ENCODE measurements at places on chromosomes 5 and 9.

- no peak for DNase-seq
Measured at GRCh38 chr9:127809540-127810377, 7.1 kb downstream of the FPGS start.

- no peak for DNase-seq
Measured at GRCh38 chr5:111945535-111945934, 188.5 kb upstream of the NREP start.

DNA sequence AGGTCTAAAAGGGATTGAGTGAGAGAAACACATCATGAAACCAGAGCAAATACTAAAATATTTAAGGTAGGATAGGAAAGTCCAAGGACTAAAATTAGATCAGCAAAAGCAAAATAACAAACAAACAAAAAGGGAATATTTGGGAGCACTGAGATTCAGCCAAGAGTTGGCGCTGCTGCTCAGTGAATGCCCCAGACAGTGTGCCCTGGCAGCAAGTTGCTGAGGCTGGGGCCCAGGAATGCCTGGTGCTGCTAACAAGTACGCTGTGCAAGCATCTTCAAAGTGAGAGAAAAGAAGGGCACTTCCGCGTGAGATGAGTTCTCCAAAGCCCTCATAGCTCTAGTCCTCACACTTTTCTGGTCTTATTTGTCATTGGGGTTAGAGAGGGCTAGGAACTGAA lies 603.3 kb downstream of the EFNA5 start:
- DNase-seq: no peak

DNA sequence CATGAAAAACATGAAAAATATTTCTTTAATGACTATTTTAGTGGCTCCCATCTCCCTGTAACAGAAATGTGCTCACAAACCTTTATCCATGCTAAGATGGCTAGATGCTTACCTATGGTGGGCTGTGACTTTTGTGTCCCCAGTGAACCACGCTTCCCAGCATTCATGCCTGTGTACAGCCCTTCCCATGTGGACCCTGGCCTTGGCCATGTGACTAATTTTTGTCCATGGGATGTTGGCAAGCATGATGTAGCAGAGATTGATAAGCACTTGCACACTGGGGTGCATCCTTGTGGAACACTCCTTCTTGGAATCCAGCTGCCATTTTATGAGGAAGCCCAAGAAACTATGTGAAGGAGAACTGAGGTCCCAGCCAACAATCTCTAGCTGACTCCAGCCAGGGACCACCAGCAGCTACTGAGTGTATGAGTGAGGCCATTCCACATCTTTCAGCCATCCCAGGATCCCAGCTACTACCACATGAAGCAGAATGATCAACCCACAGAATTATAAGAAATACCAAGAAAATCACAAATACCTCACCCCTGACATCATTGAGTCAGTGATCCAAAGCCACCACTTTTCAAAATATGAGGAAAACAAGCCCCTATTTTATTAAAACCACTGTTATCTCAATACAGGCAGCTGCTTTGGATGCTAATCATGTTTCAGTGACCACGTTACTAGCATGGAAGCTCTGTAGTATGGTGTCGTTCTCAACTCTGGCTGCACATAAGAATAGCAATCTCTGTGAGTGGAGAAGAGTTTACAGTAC lies 16.1 kb upstream of the RAI14 start:
- DNase-seq: no peak

GRCh38 chr5:138470322-138471051 lies 5.2 kb downstream of the EGR1 start:
- no peak for DNase-seq

DNA sequence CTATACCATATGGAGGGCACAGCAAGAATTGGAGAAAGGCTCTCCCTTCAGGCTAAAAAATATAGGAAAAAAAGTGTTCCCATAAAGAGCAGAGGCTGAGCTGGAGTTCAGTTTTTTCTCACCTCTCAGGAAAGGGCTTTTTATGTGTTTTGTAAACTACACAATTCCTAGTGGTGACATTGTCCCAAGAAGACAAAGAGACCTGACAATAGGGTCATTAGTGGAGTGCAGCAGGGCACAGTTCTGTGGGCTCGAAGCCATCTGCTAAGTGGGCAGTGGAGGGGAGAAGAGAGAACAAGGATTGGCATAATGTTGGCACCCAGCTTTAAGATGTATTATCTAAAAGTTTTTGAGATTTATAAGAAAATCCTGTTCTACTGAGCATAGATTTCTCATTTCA lies 162.5 kb downstream of the HCN1 start:
- no peak for DNase-seq

DNA sequence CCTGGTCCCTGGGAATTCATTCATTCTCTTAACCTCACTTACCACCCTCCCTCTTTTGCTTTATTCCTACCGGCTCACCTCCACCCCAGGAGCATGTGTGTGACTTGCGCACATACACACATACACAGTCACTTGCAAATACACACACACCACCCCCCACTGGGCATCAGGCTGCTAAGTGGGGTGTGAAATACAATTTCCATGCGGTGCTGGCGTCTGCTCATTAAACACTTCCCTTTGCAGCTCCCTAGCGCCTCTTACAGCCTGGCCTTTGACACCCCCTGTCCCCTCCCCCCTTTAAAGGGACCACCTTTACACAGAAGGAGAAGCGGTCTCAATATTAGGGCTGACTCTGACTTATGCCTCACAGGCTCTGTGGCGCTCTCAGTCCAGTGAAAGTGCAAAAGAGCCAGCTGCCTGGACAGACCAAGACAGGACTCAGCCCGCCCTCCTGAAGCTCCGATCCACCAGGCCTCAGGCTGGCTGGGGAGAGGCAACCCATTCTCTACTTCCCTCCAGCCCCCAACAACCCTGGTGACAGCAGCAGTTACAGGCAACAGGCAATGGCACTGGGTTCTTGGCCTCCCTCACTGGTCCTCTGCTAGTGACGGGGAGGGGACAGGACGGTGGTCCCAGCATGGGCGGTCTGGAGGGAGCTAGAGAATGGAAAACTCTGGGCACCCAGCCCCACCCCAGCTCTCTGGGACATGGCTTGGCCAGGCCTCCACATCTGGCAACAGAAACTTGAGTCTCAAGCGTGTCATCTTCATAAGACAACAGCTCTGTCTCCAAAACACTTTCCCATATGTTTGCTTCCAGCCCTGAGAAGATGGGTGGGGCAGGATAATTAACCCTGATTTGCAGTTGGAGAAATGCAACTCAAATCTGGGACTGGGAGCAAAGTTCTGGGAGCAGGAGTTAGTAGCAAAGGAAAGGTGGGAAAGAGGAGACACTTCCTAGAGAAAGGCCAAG lies 12.0 kb downstream of the ENHO start:
- DNase-seq: no peak

DNA sequence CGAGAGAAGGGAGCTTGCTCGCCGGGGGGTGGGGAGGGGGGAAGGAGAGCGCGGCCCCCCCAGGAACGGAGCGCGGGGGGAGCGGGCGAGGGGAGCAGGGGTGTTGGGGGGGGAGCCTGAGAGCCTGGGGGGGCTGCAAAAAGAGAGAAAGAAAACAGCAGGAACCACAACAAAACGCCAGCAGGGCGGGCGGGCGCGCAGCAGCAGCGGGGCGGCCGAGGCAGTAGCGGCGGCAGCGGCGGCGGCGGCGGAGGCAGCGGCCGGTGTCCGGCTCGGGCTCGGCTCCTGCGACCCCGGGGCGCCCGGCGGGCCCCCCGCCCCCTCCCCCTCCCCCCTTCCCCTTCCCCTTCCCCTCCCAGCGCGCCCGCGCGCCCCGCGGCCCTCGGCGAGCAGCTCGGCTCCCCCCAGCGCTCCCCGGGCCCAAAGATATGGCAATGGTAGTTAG lies 1.6 kb downstream of the NR2F1 start:
- DNase-seq: no peak

- no peak for DNase-seq
Measured at GRCh38 chr5:10625700-10626472, 62.0 kb downstream of the ANKRD33B start.

DNA sequence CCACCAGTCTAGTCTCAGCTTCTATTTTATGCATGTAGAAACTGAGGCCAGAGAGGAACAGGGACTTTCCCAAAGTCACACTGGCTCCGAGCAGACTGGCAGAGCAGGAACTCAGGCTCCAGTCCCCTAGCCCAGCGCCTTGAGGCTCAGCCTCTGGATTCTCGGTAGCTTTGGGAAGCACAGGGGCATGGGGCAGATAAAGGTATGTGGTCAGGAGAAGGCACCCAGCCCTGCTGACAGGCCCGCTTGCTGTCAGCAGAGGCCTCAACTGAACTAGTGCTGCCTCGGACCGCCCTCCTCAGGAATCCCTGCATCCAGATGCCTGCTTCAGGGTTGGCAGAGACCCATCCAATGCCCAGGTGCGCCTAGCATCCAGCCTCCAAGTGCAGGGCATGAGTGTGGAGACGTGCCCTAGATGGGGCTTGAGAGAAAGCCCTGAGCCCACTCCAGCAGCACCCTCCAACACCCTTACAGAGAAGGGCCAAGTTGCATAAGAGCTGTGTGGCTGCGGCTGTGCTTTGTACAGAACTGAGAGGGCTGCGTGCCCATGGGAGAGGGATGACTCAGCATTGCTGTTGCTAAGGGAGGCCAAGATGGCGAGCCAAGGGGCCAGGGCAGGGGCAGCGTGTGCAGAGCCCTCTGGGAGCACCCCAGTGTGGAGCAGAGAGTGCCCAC lies 168.6 kb downstream of the MACROH2A1 start:
- no peak for DNase-seq

- no peak for DNase-seq
Measured at GRCh38 chr9:112502175-112502946, 15.7 kb downstream of the KIAA1958 start.

GRCh38 chr5:66850354-66851075 lies 254.3 kb downstream of the MAST4 start:
- DNase-seq: no peak

- DNase-seq: no peak
Measured at GRCh38 chr9:113593682-113594281, 130.3 kb downstream of the RGS3 start.

GRCh38 chr5:150184990-150185912 lies 4.6 kb upstream of the SLC6A7 start:
- no peak for DNase-seq

GRCh38 chr5:6784481-6784880 lies 71.2 kb downstream of the TENT4A start:
- DNase-seq: no peak

GRCh38 chr5:56814361-56814962 lies 887 bp upstream of the MAP3K1 start:
- DNase-seq: no peak

GRCh38 chr9:126317513-126317912 lies 9.1 kb upstream of the MVB12B start:
- DNase-seq: no peak

DNA sequence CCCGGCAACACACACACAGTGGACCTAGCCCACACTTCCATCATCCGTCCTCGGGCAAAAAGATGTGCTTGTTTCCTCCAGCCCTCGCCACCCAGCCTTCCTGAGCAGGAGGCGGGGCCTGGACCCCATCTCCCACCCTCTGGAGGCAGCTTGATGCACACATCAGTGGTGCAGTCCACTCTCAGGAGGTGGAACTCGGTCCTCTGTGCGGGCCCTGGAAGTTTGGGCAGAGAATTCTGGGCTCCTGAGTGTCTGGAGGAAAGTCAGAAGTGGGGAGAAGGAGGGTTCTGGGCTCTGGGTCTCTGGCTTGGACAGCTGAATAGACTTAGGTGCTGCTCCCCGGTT lies 54.0 kb upstream of the NEURL1B start:
- DNase-seq: no peak

GRCh38 chr5:57082441-57083067 lies 91.3 kb upstream of the GPBP1 start:
- no peak for DNase-seq

GRCh38 chr9:124381170-124381945 lies 33.9 kb downstream of the PSMB7 start:
- DNase-seq: no peak

DNA sequence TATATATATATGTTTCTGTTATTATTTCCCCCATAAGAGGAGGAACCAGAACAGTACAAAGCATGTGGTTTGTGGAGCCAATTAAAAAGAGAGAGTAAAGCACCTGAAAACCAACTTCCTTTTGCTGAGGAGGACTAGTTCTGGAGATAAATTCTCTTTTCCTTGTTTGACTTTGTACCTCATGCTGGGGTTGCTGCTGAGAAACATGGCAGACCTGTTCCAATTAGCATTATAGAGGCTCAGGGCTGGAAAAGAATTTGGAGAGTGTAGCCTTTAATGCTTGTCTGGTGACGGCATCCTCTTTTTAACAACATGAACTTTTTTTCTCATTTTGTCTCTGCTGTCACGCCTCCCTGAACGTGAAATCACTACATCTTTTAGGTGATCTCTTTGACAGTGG lies 32.8 kb upstream of the NMUR2 start:
- DNase-seq: no peak

GRCh38 chr5:134784946-134785620 lies 26.5 kb downstream of the DDX46 start:
- DNase-seq: no peak

DNA sequence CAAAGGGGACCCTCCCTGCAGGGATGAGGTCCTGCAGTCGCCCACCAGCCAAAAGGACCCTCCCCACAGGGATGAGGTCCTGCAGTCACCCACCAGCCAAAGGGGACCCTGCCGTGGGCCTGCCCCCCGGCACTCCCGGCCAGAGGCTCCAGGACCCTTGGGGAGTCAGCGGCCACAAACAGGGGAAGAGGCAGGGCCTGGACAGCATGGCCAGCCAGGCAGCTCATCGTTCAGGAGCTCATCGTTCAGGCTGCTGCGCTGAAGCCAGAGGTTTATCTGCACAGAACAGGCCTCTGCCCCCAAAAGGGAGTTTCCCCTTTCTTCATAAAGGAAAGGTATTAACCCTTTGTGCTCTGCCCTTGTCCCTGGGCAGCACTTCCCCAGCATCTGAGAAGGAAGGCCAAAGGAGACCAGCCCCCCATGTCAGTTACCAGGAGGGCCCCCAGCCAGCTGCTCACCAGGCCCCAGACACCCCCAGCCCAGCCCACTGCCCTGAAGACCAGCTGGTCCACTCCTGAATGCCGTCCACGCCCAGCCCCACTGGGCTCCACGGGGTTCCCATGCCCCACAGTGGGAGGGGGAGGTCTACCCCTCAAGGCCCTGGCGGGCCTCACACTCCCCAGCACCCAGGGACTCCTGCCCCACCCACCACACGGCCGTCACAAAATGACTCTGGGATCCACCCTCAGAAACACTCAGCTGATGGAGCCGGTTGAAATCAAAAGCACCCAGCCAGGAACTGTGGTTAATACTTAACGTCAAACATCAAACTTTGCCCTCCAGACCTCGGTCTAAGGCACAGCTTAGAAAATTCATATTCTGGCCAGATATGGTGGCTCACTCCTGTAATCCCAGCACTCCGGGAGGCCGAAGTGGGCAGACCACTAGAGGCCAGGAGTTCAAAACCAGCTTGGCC lies 6.3 kb downstream of the SLC12A7 start:
- DNase-seq: peak; percentile 48

All from stimulated activated CD4-positive, alpha-beta T cell treated with anti-CD3 and anti-CD28 coated beads, Interleukin-12 subunit alpha, Interleukin-12 subunit beta, amount 100 ng/mL, for 48 hours (primary cell).